ENCODE measurements at places on chromosomes 16 and 17.

GRCh38 chr17:72165192-72165866, 44.5 kb downstream of the SOX9 start:
- no peak for DNase-seq

GRCh38 chr17:81196505-81197408, 26.0 kb downstream of the CEP131 start:
- DNase-seq, result no peak

- DNase-seq, result no peak
Observed at GRCh38 chr16:74626741-74627416, 20.0 kb upstream of the GLG1 start.

- no peak for DNase-seq
Observed at GRCh38 chr17:924711-925475, 54.7 kb downstream of the NXN start.

- DNase-seq, result no peak
Observed at GRCh38 chr16:49552313-49552928, 178.8 kb downstream of the C16orf78 start.

- no peak for DNase-seq
Observed at GRCh38 chr17:48952904-48953303, 8.3 kb upstream of the SNF8 start.

DNA sequence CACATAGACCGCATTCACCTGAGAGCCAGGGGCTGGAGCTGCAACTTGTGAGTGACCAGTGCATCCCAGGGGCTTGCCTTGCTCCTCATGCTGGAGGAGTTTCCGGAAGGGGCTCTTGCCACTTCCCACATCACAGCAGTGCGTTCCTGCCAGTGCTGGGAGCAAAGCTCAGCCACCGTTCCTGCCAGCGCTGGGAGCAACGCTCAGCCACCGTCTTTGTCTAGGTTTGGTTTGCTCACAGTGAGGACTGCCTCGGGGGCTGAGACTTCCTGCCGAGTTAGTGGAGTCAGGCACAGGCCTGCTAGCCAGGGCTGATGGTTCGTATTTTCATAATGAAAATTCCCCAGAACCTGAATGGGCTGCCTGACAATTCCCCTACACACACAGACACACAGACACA, 5.4 kb upstream of the CHRNE start:
- DNase-seq, result no peak

DNA sequence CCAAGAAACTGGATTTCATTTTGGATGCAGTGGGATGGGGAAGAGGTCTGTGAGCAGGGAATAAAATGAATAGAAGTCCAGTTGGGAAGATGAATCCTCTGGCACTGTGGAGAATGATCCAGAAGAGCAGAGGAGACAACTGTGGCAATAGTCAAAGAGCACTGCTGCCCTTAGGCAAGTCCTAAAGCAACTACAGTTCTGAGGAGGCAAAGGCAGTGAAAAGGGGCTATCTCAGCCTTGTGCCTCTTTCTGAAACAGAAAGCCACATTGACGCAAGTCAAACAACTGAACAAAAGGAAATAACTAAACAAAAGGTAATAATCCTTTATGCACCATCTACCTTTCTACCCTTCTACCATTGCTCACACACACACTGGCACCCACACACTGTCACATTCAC, 238.0 kb upstream of the AXIN2 start:
- DNase-seq, result no peak

- no peak for DNase-seq
Observed at GRCh38 chr17:53032861-53033271, 789.9 kb upstream of the KIF2B start.

GRCh38 chr16:26186091-26186615, 494.4 kb downstream of the HS3ST4 start:
- DNase-seq, result no peak

All from stimulated activated CD8-positive, alpha-beta memory T cell treated with anti-CD3 and anti-CD28 coated beads, Interleukin-4, amount 100 ng/mL, for 24 hours (primary cell).